Brain (organoid and tissue), 16 donors: ENCODE measurements at places on chromosomes 3 and 15.
A peak's percentile ranks its signal among the peaks of the same experiment; 100 is the strongest.

DNA sequence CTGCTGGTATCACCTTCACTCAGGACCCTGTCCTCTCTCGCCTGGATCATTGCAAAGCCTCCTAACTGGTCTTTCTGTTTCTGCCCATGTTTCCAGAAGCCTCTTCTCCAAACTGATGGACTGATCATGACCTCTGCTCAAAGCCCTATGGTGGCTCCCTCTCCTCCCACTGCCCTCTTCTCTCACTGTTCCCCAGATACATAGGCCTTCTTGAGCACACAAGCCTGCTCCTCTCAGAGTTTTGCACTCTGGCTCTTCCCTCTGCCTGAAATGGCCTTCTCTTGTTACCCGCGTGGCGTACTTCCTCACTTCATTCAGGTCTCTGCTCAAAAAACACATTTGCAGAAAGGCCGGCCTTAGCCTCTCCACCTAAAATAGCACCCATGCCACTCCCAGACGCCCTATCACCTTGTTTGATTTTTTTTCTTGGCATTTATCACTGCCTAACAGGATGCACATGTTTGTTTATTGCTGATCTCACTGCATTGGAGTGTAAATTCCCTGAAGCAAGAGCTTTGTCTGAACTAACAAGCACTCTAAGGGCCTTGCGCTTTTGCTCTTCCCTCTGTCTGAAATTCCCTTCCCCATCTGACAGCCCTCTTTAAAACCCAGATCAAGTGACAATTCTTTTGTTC is 1.4 kb upstream of the ETFA start:
- no peak for DNase-seq

GRCh38 chr15:39195961-39196486 is 384.9 kb upstream of the THBS1 start:
- DNase-seq, result no peak

DNA sequence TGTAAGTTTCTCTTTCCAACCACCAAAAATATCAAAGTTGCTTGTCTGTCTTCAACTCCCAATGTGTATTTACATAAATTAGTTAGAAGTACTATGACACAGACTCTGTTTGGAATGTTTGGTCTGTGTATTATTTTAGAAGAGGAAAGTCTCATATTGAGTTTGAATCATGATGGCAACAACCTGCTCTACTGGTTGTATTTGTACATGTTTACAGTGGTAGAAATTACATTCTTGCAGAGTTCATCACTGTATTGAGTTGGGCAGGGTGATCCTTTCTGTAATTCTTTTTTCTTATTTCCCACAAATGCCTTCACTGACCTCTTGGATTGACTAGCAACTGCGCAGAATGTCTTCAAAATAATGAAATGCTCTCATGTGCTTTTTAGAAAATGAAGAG is 149.6 kb downstream of the CHL1 start:
- DNase-seq, result no peak

- no peak for DNase-seq
Measured at GRCh38 chr15:97084650-97085049, 754.1 kb downstream of the NR2F2 start.

- DNase-seq, result no peak
Measured at GRCh38 chr3:153273217-153273616, 111.2 kb downstream of the RAP2B start.

DNA sequence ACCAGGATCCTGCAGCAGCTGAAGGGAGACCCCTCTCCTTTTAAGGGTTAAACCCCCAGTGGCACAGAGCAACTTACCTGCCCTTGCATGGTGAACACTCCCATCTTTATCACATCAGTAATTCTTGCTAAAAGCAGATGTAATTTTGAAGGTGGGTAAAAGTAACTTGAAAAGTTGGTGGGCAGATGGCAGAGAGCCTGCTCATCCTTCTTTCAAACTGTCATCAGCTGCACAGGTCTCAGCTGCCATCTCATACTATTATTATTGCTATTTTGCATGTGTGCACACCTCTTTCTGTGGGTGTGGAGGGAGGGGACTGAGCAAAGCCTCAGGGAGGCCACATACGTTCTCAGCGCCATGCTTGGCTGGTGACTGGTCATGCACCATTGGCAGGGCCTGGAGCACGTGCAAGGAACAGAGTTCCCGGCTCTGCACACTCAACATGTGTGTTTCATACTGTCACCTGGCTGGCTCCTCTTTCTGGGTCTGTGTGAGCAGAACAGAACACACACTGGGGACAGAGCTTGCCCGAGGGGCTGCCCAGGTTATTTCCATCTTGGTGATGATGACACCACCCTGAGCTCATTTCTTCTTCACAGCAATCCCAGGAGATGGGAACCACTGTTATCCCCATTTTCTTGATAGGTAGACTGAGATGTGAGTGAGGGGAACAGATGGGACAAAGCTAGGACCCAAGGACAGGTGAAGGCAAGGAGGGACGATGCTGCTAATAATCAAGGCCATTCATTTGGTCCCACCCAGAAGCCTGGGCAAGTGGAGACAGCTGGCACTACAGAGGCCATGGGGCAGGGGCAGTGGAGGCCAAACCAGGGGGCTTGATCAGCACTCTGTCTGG is 95.8 kb upstream of the KLF13 start:
- DNase-seq, result no peak

- no peak for DNase-seq
Measured at GRCh38 chr3:133915685-133916658, 20.3 kb upstream of the RAB6B start.

- peak; percentile 76 for DNase-seq
Measured at GRCh38 chr3:193788189-193788991, 195.4 kb downstream of the OPA1 start.

DNA sequence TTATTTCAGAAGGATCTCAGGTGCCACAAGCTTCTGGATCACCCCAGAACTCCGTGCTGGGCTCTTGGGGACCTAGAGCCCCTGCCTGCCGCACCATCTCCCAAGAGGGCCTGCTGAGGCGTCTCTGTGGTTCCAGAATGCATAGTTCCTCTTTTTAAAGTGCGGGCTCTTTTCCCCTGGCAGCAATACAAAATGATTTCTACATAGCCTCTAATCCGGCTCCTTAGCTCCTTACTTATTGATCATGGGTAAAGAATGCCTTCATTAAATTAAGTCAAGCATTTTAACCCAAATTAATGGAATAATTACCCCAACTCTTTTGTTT is 121.9 kb downstream of the ATP10A start:
- DNase-seq, result no peak

- no peak for DNase-seq
Measured at GRCh38 chr3:156649681-156650080, 24.7 kb upstream of the TIPARP start.

- DNase-seq, result no peak
Measured at GRCh38 chr15:61639491-61639890, 410.4 kb upstream of the RORA start.

GRCh38 chr3:138418601-138419206 is 15.7 kb upstream of the ESYT3 start:
- DNase-seq, result no peak

GRCh38 chr3:89154416-89154815 is 47.0 kb downstream of the EPHA3 start:
- no peak for DNase-seq

- peak; percentile 14 for DNase-seq
Measured at GRCh38 chr3:104990758-104991157, 376.0 kb upstream of the ALCAM start.

- no peak for DNase-seq
Measured at GRCh38 chr3:96960661-96961330, 146.4 kb downstream of the EPHA6 start.

GRCh38 chr3:110393941-110394340 is 677.7 kb upstream of the NECTIN3 start:
- peak; percentile 76 for DNase-seq
